ENCODE measurements at places on chromosomes 11 and 22. TPM values are rescaled to one million over a fixed set of nuclear protein-coding genes. Genes with fewer than 3 reads are reported as not detected.

TRIM51 gene
- not detected for total RNA-seq

DNA sequence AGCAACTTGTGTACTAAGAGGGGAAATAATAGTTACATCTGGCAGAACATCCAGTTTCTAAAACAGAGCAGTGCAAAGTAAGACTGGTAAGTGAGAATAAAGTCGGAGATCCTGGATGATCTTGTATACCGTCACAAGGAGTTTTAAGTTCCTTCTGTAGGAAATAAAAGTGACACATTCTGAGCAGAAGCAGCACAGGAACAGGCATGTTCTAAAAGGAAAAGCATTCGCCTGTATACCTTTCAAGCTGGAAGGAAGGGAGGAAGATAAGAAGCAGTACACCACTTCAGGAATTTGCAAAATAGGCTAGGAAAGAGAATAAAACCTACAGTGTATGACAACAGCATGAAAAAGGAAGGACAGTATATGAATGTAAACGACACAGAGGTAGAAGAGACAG is 106.2 kb upstream of the TP53AIP1 start:
- H3K4me1 ChIP-seq: no peaks in the 10 kb centered on the region
- H3K4me3 ChIP-seq: no peak overlapping the region
- DNase-seq: no peak
- H3K36me3 ChIP-seq: peaks cover 2% of the 10 kb centered on the region
- no peaks in the 10 kb centered on the region for H3K27me3 ChIP-seq

KIRREL3 gene
- 0.09 TPM for total RNA-seq

GRCh38 chr11:19672586-19673206 is 39.9 kb upstream of the NAV2 start:
- DNase-seq: no peak
- H3K36me3 ChIP-seq: no peaks in the 10 kb centered on the region
- no peaks in the 10 kb centered on the region for H3K27me3 ChIP-seq
- H3K4me1 ChIP-seq: peaks cover 12% of the 10 kb centered on the region
- H3K4me3 ChIP-seq: no peak overlapping the region
- no peak overlapping the region for H3K27ac ChIP-seq

H19 gene
- total RNA-seq: 10.7 TPM

GRCh38 chr22:36239150-36239400 is 252 bp downstream of the APOL2 start:
- no peak overlapping the region for H3K27ac ChIP-seq
- peak overlapping the region; percentile 88 for H3K4me3 ChIP-seq
- H3K36me3 ChIP-seq: peaks cover 17% of the 10 kb centered on the region
- H3K4me1 ChIP-seq: no peaks in the 10 kb centered on the region
- no peak for DNase-seq

GRCh38 chr11:15419696-15420095 is 305.0 kb downstream of the INSC start:
- no peaks in the 10 kb centered on the region for H3K4me1 ChIP-seq
- no peaks in the 10 kb centered on the region for H3K36me3 ChIP-seq
- no peak overlapping the region for H3K27ac ChIP-seq
- no peaks in the 10 kb centered on the region for H3K27me3 ChIP-seq

- H3K27ac ChIP-seq: no peak overlapping the region
- H3K27me3 ChIP-seq: peaks cover 66% of the 10 kb centered on the region
- no peak overlapping the region for H3K4me3 ChIP-seq
Measured at GRCh38 chr22:19766511-19767426, 6.2 kb downstream of the TBX1 start.

DNA sequence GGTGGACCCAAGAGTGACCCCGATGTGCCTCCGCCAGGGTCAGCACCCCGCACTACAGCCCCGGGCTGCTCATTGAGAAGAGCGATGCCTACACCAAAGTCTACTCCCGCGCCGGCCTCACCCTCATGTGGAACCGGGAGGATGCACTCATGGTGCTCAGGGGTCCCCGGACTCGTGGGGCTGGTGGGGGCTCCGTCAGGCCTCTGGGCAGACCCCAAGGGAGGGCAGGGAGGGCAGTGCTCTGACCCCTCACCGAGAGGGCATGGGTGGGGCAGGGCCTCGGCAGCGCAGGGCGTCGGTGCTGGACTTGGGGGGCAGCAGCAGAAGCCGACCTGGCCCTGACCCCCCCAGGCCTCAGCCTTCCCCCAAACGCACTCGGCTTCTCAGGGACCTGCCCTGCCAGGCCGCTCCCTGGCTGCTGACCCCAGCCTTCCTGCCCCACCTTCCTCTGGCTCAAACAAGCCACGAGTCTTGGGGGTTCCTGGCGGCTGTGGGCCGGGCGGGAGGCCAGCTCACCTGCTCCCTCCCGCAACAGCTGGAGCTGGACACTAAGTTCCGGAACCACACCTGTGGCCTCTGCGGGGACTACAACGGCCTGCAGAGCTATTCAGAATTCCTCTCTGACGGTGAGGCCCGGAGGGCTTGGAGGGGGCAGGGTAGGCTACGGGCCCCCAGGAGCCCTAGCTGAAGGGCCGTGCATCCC is 2.9 kb downstream of the MUC2 start:
- no peaks in the 10 kb centered on the region for H3K4me1 ChIP-seq
- no peak for DNase-seq
- H3K4me3 ChIP-seq: no peak overlapping the region

All from H9 (cell line).